Stimulated activated CD8-positive, alpha-beta memory T cell treated with anti-CD3 and anti-CD28 coated beads, Interleukin-7, amount 100 ng/mL, for 4 hours (primary cell): ENCODE measurements at places on chromosomes 5 and 9.

- peak; percentile 12 for DNase-seq
These were observed 24.5 kb upstream of the MVB12B start for GRCh38 chr9:126301985-126302603.

DNA sequence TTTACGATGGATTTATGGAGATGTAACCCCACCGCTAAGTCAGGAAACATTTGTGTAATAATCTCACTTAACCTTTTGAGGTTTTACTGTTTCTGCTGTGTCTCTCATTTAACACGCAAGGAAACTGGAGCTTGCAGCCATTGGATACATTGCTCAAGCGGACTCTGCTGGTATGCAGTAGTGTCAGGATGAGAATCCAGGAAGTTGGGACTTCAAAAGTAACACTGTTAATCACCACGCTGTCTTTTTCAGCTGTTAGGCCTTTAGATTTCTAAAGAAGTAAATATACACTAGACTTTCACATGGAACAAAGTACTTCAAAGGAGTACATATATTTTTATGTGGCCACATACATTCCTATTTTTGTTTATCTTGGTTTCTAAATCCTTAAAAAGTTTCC is 114.7 kb downstream of the LPAR1 start:
- DNase-seq, result no peak

- DNase-seq, result no peak
These were observed 11.7 kb upstream of the CERCAM start for GRCh38 chr9:128408963-128409431.

DNA sequence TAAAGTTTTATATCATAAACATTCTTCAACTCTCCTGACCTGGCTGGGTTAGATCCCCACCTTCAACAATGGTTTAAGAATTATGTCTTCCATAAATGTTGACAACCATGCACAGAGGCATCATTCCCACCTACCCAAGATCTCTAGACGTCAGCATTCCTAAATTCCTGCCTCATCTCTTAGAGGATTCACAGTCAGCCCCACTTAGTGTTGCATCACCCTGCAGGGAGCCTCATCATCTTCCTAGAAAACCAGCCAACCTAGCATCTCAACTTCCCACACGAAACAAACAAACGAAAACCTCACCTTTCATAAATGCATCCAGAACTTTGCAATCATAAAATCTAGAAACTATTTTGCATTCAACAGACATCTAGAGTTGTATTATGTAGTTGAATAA is 816.1 kb upstream of the C9orf72 start:
- no peak for DNase-seq

GRCh38 chr5:146515473-146516150 is 378 bp downstream of the GPR151 start:
- no peak for DNase-seq
